A549 treated with dexamethasone at 1 μM for 4 hours (cell line): ENCODE measurements at places on chromosomes 5 and 9. TPM values are rescaled to one million over a fixed set of nuclear protein-coding genes. Genes with fewer than 3 reads are reported as not detected.

The FAT2 gene
- total RNA-seq = 0.01 to 0.02 TPM in 2 of 5 replicates, not detected in the others

The NXNL2 gene
- total RNA-seq = 0.52 to 0.88 TPM (median 0.71 TPM) in 5 replicates

The MSMP gene
- not detected in 5 replicates for total RNA-seq

The PCDHB16 gene
- 0.05 to 0.15 TPM (median 0.09 TPM) in 5 replicates for total RNA-seq

The BAAT gene
- 0.32 to 0.58 TPM (median 0.42 TPM) in 5 replicates for total RNA-seq

The SLC6A7 gene
- 0.02 to 0.04 TPM in 2 of 5 replicates, not detected in the others for total RNA-seq

The PWWP2A gene
- 8.8 to 11.0 TPM (median 10.1 TPM) in 5 replicates for total RNA-seq

The CSF1R gene
- total RNA-seq = 0.09 to 0.35 TPM (median 0.17 TPM) in 5 replicates

The QRFP gene
- total RNA-seq = 0.06 TPM in 1 of 5 replicates, not detected in the others

The EIF4E1B gene
- not detected in 5 replicates for total RNA-seq

The CCDC192 gene
- total RNA-seq = not detected in 5 replicates

The NPR3 gene
- 15.7 to 18.8 TPM (median 16.9 TPM) in 5 replicates for total RNA-seq

The SUSD3 gene
- 0.53 to 1.6 TPM (median 1.1 TPM) in 5 replicates for total RNA-seq

The TBC1D2 gene
- 8.9 to 12.9 TPM (median 11.6 TPM) in 5 replicates for total RNA-seq

The DMRT3 gene
- total RNA-seq = not detected in 5 replicates

The FAM221B gene
- not detected in 5 replicates for total RNA-seq

The NKD2 gene
- total RNA-seq = 17.1 to 25.9 TPM (median 23.5 TPM) in 5 replicates

The CDC20B gene
- total RNA-seq = 0.06 to 0.09 TPM (median 0.08 TPM) in 5 replicates

The GMCL2 gene
- total RNA-seq = not detected in 5 replicates

The C9orf50 gene
- total RNA-seq = 0.08 to 0.18 TPM in 2 of 5 replicates, not detected in the others

The PARP8 gene
- total RNA-seq = 0.05 to 0.11 TPM (median 0.07 TPM) in 5 replicates

The PCDHAC2 gene
- total RNA-seq = 3.2 to 4.6 TPM (median 4.2 TPM) in 5 replicates

The ZNF79 gene
- total RNA-seq = 5.6 to 6.9 TPM (median 6.3 TPM) in 5 replicates

The OBP2B gene
- not detected in 5 replicates for total RNA-seq

The PFN3 gene
- not detected in 5 replicates for total RNA-seq

The CARTPT gene
- not detected in 5 replicates for total RNA-seq

The NIM1K gene
- total RNA-seq = 0.09 to 0.27 TPM (median 0.26 TPM) in 5 replicates

The INSL6 gene
- not detected in 5 replicates for total RNA-seq

The SWI5 gene
- total RNA-seq = 40.0 to 45.3 TPM (median 42.0 TPM) in 5 replicates

The CDH6 gene
- 0.05 to 0.13 TPM (median 0.07 TPM) in 5 replicates for total RNA-seq

The FOXD4L5 gene
- total RNA-seq = 0.04 to 0.05 TPM (median 0.05 TPM) in 3 of 5 replicates, not detected in the others

The FBP2 gene
- total RNA-seq = 0.09 TPM in 1 of 5 replicates, not detected in the others

The PKD2L2 gene
- total RNA-seq = 0.05 TPM in 1 of 5 replicates, not detected in the others

The SHOC1 gene
- total RNA-seq = 0.01 to 0.02 TPM in 2 of 5 replicates, not detected in the others

The SLC6A18 gene
- total RNA-seq = not detected in 5 replicates

The IL4 gene
- total RNA-seq = not detected in 5 replicates

The BSPRY gene
- total RNA-seq = 0.05 to 0.11 TPM (median 0.08 TPM) in 4 of 5 replicates, not detected in the other

The OLFML2A gene
- 25.8 to 43.1 TPM (median 34.4 TPM) in 5 replicates for total RNA-seq

The SLC6A3 gene
- total RNA-seq = 0.74 to 1.5 TPM (median 1.2 TPM) in 5 replicates

The C8G gene
- 0.42 to 1.4 TPM (median 1.0 TPM) in 5 replicates for total RNA-seq

The TOR1A gene
- 56.3 to 63.0 TPM (median 62.6 TPM) in 5 replicates for total RNA-seq

The DMGDH gene
- 0.12 TPM in 1 of 5 replicates, not detected in the others for total RNA-seq

The CER1 gene
- total RNA-seq = not detected in 5 replicates

The PCDHGA9 gene
- total RNA-seq = 0.04 to 0.07 TPM (median 0.05 TPM) in 4 of 5 replicates, not detected in the other

The PCDHGC4 gene
- not detected in 5 replicates for total RNA-seq

The RANBP17 gene
- total RNA-seq = 1.6 to 2.8 TPM (median 2.4 TPM) in 5 replicates

The SPATA9 gene
- not detected in 5 replicates for total RNA-seq

The ABO gene
- total RNA-seq = not detected in 5 replicates
